ENCODE measurements at places on chromosomes 13 and 19.

GRCh38 chr13:19345158-19345557, 163.5 kb upstream of the TUBA3C start:
- no peak for DNase-seq

GRCh38 chr13:75308222-75308621, 173.7 kb downstream of the TBC1D4 start:
- no peak for DNase-seq

DNA sequence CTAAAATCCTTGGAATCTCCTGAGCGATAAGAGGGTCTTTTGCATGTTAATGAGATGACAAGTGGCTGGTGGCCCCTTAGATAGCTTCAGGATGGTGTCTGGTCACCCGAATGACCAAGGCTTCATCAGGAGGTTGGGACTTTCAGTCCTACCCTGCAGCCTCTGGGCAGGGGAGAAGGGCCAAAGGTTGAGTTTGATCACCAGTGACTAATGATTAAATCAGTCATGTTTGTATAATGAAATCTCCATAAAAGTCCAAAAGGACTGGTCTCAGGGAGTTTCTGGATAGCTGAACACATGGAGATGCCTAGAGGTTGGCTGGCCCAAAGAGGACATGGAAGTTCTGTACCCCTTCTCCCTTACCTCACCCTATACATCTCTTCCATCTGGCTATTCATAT, 316.2 kb downstream of the MTUS2 start:
- DNase-seq: no peak

GRCh38 chr13:81722456-81722855, 1381.5 kb upstream of the SPRY2 start:
- DNase-seq: no peak

GRCh38 chr13:23430664-23431063, 2.8 kb downstream of the SACS start:
- no peak for DNase-seq

GRCh38 chr13:111914241-111915103, 152.5 kb upstream of the SOX1 start:
- DNase-seq: no peak

- DNase-seq: no peak
These were observed 132.5 kb upstream of the ZNF91 start for GRCh38 chr19:23527797-23528196.

GRCh38 chr19:42267644-42268141, 1.4 kb upstream of the CIC start:
- no peak for DNase-seq

GRCh38 chr19:35403116-35403760, 32.4 kb downstream of the GPR42 start:
- no peak for DNase-seq

- no peak for DNase-seq
These were observed 2.2 kb upstream of the ARHGAP33 start for GRCh38 chr19:35773020-35773806.

DNA sequence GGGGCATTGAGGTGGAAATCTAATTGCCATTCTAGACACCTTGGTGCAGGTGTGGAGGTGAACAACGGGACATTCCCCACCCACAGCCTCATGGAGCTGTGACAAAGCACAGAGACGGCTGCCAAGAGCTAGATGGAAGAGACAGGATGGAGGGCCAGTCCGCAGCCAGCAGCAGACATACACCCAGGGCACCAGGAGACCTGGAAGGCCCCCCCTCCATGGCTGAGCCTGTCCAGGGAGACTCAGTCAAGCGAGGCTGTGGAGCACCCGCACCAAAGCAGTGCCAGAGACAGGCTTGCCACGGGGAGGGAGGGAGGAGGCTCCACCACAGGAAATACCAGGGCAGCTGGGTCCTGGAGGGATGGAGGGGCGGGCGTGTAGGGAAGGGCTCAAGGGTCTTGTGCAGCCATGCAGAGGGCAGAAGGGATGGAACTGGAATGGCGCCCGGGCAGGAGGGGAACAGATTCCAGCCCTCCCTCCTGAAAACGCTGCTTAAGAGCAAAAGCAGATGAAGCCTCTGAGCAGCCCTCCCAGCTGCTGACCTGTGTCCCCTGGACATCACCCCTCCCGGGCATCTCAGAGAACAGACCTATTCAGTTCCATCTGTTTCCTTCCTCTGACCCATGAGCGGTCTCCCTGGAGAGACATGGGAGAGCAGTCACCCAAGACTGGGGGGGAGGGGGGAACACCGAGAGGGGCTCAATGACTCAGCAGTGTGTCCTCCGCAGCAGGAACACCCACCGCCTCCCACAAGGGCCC, 14.4 kb downstream of the EPS15L1 start:
- DNase-seq: no peak

- no peak for DNase-seq
These were observed 74.8 kb upstream of the XPO4 start for GRCh38 chr13:20977394-20977793.

DNA sequence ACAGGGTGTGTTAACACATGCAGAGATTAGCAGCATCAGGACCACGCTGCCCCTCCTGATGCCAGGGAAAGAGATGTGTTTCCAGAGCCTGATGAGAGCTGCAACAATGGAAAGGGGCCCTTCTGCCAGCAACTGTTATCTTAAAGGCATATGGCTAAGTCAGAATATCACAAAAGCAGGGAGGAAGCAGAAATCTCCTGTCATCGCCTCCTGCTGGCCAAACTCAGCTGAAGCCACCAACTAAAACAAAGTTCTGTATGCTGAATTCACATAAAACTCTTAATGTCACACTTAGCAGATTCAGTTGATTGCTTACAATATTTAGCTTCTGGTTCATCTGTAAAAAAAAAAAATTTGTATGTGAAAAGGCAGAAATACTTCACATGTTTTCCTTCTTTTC, 178.2 kb downstream of the GPC5 start:
- DNase-seq: no peak

DNA sequence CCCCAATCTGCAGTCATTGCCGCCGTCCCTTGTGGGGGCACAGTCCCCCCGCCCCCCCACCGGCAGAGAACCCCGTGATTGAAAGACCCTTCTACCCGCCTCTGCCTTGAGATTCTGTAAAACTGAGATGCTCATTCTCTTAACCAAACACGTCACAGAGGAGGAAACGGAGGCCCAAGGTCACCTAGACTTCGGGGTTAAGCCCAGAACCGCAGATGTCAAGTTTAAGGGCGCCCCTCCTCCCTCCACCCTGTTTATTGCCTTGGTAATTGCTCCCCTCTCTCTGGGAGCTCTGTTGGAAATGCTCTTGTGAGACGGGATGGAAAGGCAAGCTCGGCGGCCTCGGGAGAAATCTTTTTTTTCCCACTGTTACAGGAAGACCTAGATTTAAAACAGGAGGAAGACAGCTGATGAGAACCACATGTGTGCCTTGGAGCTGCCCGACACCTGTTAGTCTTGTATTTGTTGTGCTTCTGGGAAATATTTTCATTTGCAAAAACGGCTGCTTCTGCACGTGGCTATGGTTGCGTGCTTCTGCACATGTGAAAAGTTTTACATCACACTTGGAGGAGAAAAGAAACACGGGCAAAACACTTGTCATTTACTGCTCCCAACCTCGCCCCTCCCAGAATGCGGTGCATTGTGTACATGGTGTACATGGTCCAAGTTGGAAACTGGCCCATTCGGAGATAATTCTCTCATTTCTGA, 1.1 kb upstream of the MED26 start:
- DNase-seq: no peak

DNA sequence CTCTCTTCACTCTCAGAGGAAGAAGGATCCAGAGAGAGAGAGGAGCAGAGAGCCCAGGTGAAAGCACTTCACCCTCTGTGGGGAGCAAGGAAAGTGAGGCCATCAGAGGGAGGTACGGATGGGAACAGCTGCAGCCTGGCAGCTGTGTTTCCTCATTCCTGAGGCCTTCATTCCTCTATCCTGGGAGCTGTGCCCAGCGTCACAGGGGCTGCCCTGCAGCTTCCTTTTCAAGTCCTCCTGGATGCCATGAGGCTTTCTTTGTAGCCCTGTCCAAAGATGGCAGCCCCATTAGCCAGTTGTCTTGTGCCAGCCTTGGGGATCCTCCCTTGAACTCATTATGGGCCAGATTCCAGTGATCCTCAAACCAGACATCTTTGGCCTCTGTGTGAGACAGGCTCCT, 76.8 kb upstream of the PCDH8 start:
- no peak for DNase-seq

- no peak for DNase-seq
These were observed 111.8 kb downstream of the SACS start for GRCh38 chr13:23321535-23322241.

DNA sequence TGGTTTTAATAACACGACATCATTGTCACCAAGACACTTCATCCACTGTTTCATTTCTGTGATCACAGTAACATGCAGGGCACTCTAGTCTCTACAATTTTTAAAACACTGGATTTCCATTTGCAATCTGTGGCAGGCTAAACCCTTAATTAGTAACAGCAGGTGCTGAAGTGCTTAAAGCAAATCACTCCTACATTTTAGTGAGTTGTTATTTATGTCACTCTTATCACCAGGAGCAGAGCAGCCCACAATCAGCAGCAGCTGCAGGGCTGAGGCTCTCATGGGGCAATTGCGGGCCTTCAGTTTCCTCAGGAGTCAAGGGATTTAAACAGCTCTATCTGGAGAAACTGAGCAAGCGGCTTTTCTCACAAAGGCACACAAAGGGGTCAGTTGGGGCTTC, 1.6 kb downstream of the SOHLH2 start:
- no peak for DNase-seq

GRCh38 chr13:30679483-30680330, 55.6 kb upstream of the ALOX5AP start:
- no peak for DNase-seq

GRCh38 chr19:46514589-46515289, 19.1 kb upstream of the PNMA8B start:
- DNase-seq: no peak

DNA sequence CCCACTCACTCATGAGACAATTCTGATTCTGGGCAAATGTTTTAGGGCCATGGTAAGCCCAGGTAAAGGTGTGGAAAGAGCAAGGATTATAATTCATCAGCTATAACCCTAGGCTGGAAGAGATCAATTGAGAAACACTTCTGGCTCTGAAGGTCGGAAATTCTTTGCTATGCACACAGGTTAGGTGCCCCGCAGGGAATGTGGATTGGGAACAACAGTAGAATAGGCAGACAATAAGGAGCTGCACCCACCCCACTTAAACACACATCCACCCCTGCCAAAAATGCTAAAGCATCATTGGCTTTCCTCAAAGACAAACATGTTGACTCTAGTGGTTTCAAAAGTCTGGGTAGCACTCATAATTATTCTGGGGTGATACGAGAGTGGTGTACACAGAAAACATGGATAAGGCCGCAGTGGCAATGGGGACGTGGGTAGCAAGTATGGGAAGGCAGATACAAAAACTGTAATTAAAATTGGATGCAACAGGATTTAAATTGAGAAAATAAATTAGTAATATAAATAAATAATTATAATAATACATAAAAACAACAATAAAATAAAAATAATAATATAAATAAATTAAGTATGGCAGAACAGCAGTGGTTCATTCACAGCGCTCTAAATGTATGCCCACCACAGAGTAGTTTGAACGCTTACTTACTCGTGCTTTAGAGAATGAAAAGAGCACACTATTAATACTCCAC, 8.6 kb downstream of the EFNB2 start:
- no peak for DNase-seq

- DNase-seq: no peak
These were observed 335.4 kb upstream of the PCDH20 start for GRCh38 chr13:61751039-61751438.

- DNase-seq: peak; percentile 21
These were observed 6.4 kb upstream of the CACTIN start for GRCh38 chr19:3632739-3633558.

- no peak for DNase-seq
These were observed 100.7 kb downstream of the MBNL2 start for GRCh38 chr13:97322740-97323342.

DNA sequence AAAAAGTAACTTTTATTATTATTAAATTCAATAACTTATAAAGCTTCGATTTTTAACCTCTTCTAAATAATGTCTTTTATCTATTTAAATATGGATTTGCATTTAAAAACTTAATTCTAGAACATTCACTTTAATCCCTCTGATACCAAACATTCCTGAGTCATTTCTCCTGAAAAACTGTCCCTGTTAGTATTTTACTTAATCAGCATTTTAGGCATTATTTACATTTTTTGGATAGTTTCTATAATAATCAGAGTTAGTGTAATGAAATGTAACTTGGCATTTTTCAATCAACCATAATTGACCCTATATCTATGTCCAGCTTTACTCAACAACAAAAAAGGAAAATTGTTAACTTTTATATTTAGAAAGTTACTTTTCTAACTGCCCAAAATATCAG, 428.1 kb downstream of the PCDH17 start:
- DNase-seq: no peak

DNA sequence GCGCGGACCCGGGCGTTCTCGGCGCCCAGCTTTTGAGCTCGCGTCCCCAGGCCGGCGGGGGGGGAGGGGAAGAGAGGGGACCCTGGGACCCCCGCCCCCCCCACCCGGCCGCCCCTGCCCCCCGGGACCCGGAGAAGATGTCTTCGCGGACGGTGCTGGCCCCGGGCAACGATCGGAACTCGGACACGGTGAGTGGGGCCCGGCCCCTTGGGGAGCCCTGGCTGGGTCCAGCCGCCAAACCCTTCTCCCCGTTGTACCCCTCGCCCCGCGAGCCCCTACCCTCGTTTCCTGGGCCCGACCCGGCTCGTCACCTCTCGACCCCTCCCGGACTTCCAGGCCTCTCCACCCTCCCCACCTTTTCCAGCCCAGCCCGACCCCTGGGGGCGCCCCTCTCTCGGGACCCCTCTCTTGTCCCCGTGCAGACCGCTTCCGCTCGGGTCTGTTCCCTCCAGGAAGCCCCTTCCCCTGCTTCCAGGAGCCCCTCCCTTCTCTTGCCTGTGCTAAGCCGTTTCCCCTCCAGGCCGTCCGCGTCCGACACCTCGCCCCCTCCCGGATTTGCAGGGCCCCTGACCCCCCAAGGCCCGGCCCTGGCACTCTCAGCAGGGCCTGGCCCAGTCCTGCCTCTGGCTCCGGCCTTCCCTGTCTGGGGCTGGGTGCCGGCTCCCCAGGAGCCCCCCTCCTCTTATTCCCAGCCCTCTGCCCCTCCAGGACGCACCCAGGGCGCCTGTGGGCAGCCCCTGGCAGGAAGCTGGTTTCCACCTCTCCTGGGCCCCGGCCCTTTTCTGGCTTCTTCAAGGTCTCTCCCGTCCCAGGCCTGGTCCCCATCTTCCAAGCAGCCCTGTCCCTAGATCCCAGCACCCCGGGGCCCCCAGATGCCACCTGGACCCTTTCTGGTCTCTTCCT, 632 bp downstream of the MARK4 start:
- no peak for DNase-seq

DNA sequence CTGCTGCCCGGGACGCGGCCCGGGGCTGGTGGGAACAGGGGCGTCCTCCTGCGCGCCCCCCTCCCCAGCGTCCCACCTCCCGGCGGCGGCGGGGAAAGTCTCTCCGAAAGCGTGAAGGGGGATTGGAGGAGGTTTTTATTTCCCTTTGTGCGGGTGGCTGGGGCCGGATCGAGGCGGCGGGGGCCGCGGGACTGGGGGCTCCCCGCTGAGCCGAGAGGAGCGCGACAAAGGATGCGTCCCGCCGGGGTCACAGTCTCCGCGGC, 132 bp downstream of the SHD start:
- no peak for DNase-seq

GRCh38 chr19:46019270-46019669, 3.6 kb downstream of the PGLYRP1 start:
- no peak for DNase-seq
